ENCODE measurements at places on chromosomes 2 and 18.

DNA sequence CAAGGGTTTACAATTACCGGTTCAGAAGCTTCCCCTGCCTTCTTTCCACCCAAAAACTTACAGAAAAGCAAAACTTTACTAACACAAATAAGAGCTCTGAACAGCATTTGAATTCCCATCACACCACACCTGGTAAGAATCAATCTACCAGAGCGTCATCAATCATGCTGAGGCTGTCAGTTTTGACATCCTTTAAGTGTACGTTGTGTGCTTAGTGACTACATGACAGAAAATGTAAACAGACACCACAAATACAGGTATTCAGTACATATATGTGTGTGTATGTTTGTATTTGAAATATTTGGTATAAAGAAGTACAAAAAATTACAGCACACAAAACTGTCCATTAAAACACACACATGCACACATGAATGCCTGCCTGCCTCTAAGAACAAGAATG is 523.5 kb downstream of the TMEM182 start:
- no peak for DNase-seq

DNA sequence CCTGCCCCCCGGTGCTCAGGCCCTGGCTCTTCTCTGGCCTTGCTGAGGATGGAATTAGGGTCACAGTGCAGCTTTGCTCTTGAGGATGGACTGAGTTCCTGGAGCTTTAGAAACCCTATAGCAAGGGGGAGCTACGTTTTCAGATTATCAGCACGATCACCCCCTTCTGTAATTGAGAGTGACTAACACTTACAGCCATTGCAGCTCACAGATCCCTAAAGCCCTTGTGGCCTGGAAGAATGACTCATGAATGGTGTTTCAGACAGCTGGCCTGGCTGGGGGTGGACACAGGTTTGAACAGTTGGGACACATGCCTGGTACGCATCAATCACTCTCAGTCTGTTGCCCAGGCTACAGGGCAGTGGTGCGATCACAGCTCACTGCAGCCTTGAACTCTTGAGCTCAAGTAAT is 79.7 kb upstream of the IGFBP5 start:
- DNase-seq = peak; percentile 94

DNA sequence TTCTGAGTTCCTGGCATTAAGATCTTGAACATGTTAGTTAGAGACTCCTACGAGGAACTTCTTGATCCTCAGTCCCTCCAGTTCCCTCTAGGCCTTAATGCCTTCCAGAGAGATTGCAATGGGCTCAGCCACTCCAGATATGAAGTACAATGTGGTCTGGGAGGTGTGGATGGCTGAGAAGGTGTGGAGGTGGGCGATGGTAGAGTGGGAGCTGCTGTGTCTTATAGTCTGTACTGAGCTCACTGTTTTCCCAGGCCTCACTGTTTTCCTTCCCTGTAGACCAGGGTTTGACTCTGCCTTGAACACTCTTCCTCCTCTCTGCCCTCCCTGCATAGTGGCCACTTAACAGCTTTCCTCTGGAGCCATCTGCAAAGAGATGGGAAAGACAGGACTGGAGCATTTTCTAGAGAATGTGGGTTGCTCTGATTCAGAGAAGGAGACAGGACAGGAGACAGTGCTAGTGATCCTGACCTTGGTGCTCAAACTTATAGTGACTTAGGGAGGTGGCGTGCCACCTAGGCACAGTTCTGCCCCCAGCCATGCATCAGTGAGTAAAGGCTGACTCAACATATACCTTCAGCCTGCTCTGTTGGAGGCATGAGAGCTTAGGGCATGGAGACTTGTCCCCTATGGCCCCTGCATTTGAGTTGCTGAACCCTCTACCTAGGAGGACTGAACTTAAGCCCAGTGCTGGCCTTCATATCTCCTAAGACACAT is 129.7 kb downstream of the TDRD15 start:
- DNase-seq = no peak

GRCh38 chr2:191427031-191427430 is 181.8 kb downstream of the MYO1B start:
- no peak for DNase-seq

GRCh38 chr2:152428800-152429582 is 94.0 kb downstream of the FMNL2 start:
- DNase-seq = no peak

- DNase-seq = no peak
Measured at GRCh38 chr18:33239298-33239697, 201.2 kb downstream of the CCDC178 start.

DNA sequence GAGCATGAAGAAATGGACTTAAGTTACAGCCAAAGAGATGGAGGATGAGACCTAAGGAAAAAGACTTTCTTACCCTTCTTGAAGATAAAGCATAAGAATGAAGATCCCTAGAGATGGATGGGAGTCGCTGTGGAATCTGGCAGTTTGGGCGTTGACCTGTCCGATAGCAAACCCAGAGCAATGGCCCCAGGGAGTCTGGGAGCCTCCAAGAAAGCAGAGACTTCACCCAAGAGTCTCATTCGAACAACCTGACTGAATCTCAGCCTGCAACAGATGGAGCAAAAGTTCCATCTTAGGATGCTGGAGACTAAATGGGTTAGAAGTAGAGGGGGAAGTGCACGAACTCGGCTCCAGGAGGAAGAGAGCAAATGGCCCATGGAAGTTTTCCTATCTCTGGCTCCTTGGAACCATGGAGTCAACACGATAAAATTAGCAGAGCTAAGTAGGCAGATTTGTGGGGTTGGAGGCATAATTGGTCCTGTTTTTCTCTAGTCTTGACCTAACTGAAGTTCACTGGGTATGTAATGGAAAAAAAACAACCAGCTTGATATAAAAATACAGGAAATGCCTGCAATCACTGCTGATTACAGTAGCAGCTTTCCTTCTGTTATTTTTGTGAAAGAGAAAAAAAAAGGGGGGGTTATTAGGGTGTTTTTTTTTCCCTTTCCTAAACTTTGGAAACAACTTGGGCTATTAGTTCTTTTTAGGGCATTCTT is 178.4 kb upstream of the EPAS1 start:
- DNase-seq = no peak

DNA sequence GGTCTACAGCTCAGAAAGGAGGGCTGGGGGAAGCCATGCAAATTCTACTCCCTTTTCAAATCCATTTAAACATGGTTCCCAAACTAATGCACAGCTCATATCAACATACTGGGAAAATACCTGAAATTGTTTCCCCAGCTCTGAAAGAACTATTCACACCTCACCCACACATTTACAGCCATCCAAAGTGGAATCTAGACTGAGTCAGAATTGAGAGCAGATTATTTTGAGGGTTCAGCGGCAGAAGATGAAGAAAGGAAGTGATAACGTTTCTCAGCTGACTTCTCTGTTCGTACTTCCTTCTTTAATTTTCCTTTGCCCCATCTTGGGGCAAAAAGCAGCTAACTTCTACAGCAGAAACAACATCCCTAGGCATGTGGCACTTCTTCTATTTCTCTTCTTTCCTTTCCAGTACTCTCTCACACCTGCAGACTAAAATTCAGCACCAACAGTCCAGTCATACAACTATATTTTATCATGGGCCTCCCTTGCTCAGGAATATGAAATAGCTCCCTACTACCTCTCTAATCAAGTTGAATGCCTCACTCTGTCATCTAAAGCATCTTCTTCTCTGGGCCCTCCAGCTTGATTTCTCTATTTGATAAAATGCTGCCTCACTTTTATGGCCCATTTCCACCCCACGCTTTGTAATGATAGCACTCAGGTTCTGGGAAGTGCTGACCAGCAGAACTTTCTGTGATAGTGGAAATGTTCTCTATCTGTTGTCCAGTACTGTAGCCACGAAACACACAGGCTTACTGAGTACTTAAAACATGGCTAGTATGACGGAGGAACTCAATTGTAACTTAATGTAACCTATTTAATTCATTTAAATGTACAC is 35.9 kb downstream of the ARHGAP25 start:
- no peak for DNase-seq

DNA sequence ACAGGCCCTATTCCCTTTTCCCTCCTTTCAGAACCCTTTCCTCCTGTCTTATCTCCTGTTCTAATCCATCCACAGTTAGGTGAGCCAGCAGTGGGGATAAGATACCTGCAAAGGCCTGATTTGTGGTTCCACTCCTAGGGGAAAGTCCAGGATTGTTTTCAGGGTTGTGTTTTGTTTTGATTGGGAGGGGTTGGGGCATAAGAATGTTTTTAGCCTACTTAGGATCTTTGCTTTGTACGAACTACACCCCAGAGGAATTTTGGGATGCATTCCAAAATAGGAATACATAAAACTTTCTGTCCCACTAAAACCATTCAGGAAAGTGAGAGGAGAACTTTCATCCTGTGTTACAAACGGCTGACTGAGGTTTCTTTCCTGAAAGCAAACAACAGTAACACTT is 150.8 kb upstream of the PGAP1 start:
- DNase-seq = no peak

DNA sequence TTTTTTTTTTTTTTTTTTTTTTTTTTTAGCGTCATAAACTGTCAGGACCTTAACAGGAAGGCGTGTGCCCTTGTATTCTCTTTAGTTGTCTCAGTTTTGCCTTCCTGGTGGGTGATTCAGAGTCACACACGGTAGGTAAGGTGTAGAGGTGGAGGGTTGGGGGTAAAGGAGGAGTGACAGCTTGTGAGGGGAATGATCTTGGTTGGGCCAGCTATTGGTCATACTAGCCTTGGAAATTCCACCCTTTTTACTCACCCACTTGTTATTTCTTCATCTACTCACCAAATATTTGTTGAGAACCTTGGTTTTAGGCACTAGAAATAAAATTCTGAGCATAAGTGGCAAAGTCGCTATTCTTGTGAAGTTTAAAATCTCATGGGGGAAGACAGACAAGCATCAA is 22.2 kb downstream of the SMIM21 start:
- no peak for DNase-seq

DNA sequence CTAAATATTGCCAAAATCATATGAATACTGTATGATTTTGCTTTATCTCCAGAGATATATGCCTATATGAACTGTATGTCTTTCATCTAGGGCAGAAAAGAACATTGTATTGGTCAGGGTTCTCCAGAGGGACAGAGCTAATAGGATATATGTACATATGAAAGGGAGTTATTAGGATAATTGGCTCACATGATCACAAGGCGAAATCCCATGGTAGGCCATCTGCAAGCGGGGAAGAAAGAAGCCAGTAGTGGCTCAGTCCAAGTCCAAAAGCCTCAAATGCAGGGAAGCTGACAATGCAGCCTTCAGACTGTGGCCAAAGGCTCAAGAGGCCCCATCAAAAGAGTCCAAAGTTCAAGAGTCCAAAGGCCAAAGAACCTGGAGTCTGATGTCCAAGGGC is 209.9 kb downstream of the RNF144A start:
- no peak for DNase-seq

DNA sequence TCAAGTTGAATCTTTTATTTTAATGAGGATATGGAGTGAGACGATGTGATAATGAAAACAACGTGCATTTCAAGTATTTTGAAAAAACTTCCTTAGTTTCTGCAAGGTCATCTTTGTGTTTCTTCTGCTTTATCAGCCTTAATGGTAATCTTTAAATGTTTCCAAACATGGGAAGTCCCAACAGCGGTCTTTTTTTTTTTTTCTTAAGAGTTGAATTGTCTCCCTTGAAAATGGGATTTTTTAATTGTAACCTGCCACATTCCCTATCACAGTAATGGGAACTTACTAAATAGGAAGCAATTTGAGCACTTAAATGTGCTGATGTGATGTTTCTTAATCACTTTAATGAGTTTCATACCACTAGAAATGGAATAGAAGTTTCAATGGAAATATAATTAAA is 45.8 kb downstream of the ATIC start:
- no peak for DNase-seq

GRCh38 chr18:34800381-34800780 is 90.3 kb downstream of the DTNA start:
- no peak for DNase-seq

DNA sequence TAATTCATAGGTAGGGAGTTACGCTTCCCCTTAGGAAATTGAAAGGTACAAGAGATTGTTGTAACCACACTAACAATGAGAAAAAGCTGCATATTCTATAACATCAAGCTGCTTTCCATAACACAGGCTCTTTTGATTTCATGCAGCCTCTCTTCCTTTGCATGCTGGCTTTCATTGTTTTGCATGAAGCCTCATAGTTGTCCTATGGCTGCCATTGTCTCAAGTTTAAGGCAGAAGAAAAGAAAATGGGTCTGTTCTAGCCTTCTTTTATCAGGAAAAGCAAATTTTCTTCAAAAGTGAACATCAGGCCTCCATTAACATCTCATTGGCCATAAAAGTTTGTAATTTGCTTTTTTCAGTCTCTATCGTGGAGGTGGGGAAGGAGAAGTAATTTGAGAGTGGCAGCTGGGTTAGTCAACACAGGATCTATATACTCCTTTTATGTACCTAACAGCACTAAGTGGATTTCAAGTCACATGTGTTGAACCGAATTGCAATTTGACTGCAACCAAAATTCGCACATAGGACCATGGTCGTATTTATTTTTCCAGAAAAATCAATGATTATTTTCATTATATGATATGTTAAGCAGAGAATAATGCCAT is 248.5 kb upstream of the RND3 start:
- DNase-seq = no peak

DNA sequence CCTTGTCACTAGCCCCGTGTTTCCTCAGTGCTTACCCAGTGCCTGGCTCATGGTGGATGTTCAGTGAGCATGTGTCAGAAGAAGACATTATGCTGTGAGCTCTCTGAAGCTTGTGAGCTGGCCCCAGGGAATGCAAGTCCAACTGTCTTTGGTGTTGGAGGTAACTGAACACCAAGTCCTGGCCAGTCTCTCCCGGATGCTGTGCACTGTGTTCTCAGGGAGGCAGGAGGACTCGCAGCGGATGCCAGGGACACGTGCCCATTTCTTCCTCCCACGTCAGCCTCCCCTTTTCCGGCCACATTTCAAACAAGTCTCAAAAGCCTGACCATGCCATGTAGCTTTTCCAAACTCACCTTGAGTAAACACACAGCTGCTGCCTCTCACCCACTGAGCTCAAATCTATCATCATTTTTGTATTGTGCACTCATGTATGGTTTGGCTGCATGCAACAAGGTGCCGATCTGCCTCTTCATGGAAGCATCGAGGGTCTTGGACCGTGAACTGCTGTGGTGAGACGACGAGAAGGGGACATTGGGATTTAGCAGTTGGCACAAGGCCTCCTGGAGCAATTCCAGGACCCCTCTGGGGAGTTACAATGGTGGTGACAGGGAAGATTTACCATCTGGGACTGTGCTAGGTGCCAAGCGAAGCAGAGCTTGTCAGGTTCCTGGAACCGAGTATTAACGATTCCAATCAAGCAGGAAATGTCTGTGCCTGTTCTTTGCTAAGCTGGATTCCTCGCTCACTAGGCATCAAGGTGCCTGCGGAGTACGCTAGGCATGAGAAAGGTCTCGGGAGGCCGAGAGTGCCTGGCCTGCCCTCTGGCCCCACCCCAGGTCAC is 44.4 kb upstream of the MGAT4A start:
- DNase-seq = no peak

Data from SJCRH30 (cell line).